ENCODE measurements at places on chromosomes 1 and 21. TPM values are rescaled to one million over a fixed set of nuclear protein-coding genes. Genes with fewer than 3 reads are reported as not detected.

The AMY2A gene
- total RNA-seq: 4.7 TPM

The CDCA8 gene
- total RNA-seq: 0.35 TPM

The FAM229A gene
- 12.0 TPM for total RNA-seq

The KRTAP19-3 gene
- total RNA-seq: not detected

The TFF2 gene
- not detected for total RNA-seq

The NBPF6 gene
- not detected for total RNA-seq

The VWA5B1 gene
- total RNA-seq: not detected

The AADACL3 gene
- total RNA-seq: not detected

The RORC gene
- total RNA-seq: not detected

The TRAPPC3 gene
- total RNA-seq: 92.3 TPM

The HOOK1 gene
- 0.27 TPM for total RNA-seq

The PHF13 gene
- total RNA-seq: 14.6 TPM

The TMPRSS3 gene
- not detected for total RNA-seq

The BSND gene
- total RNA-seq: not detected

The PHTF1 gene
- total RNA-seq: 21.3 TPM

The OLFM3 gene
- total RNA-seq: not detected

The KRTAP11-1 gene
- not detected for total RNA-seq

The OPTC gene
- not detected for total RNA-seq

The HEYL gene
- total RNA-seq: 45.6 TPM

The KCNJ9 gene
- total RNA-seq: not detected

The ADAMTS1 gene
- 310 TPM for total RNA-seq

The C1orf210 gene
- not detected for total RNA-seq

The TRIM46 gene
- 5.8 TPM for total RNA-seq

The CACNA1S gene
- not detected for total RNA-seq

The LIN28A gene
- total RNA-seq: not detected

The IBA57 gene
- 3.5 TPM for total RNA-seq

The PRAMEF12 gene
- not detected for total RNA-seq

The PGLYRP3 gene
- not detected for total RNA-seq

The NHLH1 gene
- not detected for total RNA-seq

The GIPC2 gene
- total RNA-seq: 3.2 TPM

The NMNAT2 gene
- 1.1 TPM for total RNA-seq

The C8B gene
- not detected for total RNA-seq

The UTS2 gene
- not detected for total RNA-seq

The WNT9A gene
- 1.2 TPM for total RNA-seq

The CFAP45 gene
- total RNA-seq: 2.1 TPM

The CD1B gene
- total RNA-seq: not detected

Measured in thoracic aorta (tissue), 2 donors.